Activated B cell treated with CpG ODN at 0.5 μM for 24 hours (primary cell): ENCODE measurements at places on chromosomes 4 and X.

- DNase-seq = no peak
Observed at GRCh38 chrX:13536551-13536950, 32.9 kb upstream of the EGFL6 start.

GRCh38 chr4:61528595-61528994, 328.5 kb downstream of the ADGRL3 start:
- DNase-seq = no peak

DNA sequence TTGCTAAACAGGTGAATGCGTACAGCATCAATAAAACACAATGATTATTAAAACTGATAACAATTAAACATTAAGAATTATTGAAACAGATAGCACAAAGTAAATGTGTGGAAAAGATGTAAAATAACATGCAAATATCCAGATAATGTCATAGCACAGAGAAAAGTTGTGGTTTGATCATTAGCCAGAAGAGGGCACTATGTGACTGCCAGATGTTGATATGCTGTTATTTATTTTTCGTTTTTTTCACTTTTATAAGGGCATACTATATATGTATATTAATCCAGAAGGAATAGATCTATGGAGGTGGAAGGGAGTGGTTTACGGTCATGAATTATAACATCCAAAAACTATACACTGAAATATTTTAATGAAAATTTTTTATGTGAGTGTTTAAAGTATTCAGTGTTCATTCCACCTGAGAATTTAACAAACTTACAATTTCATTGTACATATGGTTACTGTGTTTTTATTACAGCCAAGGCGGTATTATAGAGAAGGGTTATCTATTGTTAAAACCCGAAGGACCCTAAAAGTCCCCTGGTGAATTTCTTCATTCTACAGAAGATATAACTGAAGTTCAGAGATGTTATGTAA, 211.9 kb upstream of the UGT8 start:
- DNase-seq = no peak

- no peak for DNase-seq
Observed at GRCh38 chr4:7427361-7427760, 7.4 kb downstream of the PSAPL1 start.

DNA sequence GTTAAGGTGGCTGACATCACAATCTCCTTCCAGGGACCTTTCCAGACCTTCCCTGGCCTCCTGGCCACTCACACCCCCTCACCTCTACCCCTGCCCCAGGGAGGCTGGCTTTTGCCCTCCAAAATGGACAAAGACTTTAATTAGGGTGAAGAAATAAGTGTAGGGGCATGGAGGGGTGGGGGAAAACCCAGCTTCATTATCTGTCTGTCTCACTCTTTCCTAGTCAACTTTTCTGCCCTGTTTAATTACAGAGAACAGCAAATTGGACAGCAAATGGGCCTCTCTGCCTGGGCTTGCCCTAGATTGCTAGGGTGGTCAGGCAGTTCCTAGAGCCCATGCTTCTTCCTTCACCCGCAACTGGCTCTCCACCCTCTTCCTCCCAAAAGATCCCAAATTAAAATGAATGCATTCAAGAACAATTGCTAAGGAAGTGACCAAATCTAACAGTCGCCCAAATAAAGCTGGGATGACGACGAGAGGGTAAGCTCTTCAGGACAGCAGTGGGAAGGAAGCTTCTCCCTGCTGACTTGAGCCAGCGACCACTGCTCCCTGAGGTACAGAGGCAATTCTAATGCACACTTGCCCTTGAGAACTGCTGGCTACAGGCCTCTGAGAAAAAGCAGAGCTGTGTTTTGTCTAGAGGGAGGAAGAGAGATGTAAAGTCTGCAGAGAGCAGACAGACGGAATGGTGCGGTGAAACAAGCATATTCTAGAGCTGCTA, 12.4 kb downstream of the RAI2 start:
- no peak for DNase-seq

DNA sequence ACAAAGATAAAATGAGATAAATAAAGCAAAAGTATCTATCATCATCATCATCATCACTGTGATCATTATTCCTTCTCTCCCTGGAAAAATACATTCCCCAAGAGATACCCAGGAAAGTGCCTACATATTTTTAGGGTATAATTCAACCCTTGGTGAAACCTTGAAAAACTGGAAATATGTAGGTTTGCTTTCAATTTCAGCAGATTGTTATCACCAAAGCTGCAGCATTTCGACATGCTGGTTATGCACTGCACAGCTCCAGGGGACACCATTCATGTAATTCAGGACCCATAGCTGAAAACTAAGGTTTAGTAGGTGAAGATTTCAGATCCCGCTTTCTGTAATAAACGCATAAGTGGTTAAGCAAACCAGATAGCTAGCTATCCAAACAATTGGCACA, 28.4 kb upstream of the FBXW7 start:
- no peak for DNase-seq

DNA sequence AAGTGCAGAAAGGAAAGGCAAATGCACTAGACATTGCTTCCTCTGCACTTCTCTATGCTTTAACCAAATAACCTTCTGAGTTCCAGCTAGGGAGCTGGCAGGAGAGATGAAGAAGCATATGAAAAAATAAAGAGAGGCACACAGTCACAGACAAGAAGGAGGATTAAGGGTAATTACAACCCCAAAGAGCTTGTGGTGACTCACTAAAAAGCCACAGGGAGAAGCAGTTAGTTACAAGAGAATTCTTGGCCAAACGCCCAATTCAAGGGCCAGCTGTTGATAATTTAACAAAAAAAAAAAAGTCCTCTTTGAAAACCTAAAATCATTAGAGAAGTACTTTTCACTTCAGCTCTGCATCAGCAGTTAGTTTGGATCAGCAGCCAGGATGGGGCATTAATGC, 478.0 kb downstream of the KCNIP4 start:
- no peak for DNase-seq

DNA sequence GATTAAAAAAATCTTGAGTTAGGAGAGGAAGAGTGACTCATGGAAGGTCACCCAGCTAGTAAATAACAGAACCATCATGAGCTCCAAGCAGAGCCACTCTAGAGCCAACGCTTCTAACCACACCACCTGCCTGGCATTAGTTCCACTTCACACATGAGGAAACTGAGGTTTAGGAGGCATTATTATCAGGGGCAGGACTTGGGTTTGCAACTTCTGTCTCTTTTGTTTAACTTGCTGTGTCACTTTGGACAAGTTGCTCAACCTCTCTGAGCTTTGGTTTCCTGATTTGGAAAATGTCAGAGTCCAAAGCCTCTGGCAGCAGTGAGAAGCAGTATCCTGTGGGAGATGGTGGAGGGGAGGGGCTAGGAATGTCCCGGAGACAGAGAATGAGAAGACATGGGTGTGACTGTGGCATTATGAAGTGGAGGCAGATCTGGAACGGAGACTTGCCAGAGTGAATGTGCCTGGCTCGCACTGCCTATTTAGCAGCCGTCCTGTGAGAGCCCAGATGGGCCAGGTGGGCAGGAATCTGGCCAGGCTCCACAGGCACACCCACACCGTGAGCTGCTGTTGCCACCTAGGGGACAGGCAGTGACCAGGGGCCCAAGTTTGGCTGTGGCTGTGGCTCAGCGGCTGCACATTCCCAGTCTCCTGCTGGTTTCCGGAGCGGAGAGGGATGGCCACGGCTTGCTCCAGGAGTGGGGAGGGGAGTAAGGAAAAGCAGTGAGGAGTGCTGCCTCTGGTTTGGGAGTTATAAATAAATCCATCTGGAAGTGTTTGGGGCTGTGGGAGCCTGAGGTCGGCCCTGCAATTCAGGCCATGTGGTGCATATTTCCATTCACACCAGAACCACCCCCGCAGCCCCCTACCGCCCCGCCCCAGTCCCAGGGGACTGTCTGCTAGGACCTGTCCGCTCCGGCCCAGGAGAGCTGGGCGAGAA, 93.4 kb downstream of the NHSL2 start:
- no peak for DNase-seq

DNA sequence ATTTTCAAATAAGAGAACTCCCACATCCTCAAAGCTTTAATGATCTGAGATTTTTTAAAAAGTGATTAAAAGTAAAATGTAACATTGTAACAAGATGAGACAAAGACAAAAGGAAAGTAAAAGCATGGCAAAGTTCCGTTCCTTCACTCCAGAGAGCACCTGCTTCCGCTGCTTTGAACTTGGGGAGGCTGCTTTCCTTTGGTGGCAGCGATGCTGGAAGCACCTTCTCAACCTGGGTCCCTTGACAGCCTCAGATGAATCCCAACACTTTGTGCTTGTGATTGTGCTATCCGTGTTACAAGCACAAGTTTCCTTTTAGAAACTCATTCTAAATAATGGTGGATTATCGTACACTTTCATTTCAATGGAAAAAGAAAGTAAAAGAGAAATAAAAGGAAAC, 59.7 kb downstream of the HADH start:
- DNase-seq = no peak
